ENCODE measurements at places on chromosomes 4 and X. TPM values are rescaled to one million over a fixed set of nuclear protein-coding genes. Genes with fewer than 3 reads are reported as not detected.

The TCP11X2 gene
- total RNA-seq = 2.5 TPM

The IRS4 gene
- 10.2 TPM for total RNA-seq

The NALF2 gene
- total RNA-seq = 72.5 TPM

The TEX13B gene
- total RNA-seq = 0.25 TPM

The POF1B gene
- total RNA-seq = not detected

The SOWAHB gene
- 2.9 TPM for total RNA-seq

The ETDB gene
- not detected for total RNA-seq

The SGMS2 gene
- total RNA-seq = 0.68 TPM

The SMIM31 gene
- not detected for total RNA-seq

The SYTL5 gene
- 0.70 TPM for total RNA-seq

The TMEM47 gene
- total RNA-seq = 7.5 TPM
